Uterus (tissue), 4 donors: ENCODE measurements at places on chromosomes 2 and 18. TPM values are rescaled to one million over a fixed set of nuclear protein-coding genes. Genes with fewer than 3 reads are reported as not detected.

GRCh38 chr2:38586931-38587330, 15.8 kb downstream of the HNRNPLL start:
- H3K27ac ChIP-seq, result no peak overlapping the region
- no peaks in the 10 kb centered on the region for H3K36me3 ChIP-seq
- DNase-seq, result no peak
- no peaks in the 10 kb centered on the region for H3K4me1 ChIP-seq

DNA sequence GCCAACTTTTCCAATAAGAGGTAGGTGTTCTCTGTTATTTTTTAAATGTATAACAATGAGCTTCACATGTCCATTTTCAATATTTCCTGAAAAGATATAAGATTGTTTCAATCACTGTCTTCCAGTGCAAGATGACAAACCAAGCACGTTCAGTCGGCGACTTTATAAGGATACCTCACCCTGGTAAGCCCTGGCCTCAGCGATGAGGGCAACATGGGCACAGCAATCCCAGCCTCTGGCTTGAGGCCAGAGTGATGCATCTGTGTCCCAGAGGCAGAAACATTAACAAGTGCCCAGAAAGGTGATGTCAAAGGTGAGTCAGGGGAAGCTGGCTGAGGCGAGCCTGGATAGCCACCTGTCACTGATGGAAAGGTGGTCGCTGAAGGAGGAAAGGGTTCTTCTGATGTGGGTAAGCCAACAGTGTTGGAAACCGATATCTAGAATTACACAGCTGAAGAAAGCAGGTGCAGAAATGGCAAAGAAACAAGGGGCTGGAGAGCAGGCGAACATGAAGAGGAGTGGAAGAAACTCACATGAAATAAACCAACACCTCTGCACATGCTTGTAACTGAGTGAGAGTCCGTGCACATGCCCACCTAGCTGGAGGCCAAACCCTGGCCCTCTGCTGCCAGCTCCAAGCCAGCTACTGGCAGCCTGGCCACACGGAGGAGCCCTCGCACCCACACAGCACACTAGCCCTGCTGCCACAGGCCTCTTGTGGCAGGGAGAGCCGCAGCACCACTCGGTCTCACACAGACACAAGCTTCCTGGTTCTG, 65.5 kb downstream of the FBXO15 start:
- H3K4me3 ChIP-seq, result no peak overlapping the region

GRCh38 chr2:203014456-203015199, at the start of gene NBEAL1:
Gene NBEAL1, plus strand, starts transcription at chr2:203014875. Its CDS starts 1,510 bp downstream, at chr2:203016385.
- no peaks in the 10 kb centered on the region for H3K36me3 ChIP-seq
- H3K27ac ChIP-seq, result peak within 1 kb of the TSS; percentile 99
- DNase-seq, result peak; percentile 99
- H3K27me3 ChIP-seq, result no peaks in the 10 kb centered on the region
- H3K4me1 ChIP-seq, result no peaks in the 10 kb centered on the region

- H3K27ac ChIP-seq, result peak overlapping the region; percentile 27
- H3K4me1 ChIP-seq, result no peaks in the 10 kb centered on the region
Measured at GRCh38 chr18:5627776-5628511, 84.1 kb upstream of the EPB41L3 start.

DNA sequence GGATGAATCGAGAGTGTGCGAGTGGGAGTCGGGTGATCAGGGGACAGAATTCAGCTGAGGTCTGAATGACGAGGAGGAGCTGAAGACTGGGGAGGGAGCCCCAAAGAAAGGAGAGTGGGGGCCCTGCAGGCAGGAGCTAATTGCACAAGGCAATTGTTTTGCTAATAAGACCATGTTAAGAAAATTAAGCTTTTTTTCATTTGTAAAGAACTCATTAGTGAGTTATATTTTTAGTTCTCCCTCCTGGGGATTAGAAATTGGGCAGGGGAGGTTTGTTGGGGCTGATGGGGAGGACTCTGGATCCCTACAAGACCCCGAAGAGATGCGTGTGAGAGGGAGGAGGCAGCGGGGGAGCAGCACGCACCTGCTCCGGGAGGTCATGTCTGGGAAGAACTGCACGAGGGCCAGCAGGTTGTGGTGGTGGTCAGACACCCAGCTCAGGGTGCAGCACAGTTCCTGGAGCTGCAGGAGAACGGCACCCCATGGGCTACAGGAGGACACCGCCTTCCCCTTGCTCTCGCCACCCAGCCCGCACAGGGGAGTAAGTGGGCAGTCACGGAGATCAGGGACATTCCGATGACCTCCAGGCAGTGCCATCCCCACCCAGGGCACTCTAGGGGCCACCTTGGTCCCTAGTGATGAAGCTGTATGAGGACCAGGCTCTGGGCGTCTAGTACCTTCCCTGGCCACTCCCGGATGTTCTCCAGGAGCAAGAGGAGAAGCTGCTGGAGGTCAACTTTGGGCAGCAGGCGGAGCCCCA, 51.1 kb upstream of the SEMA4C start:
- no peaks in the 10 kb centered on the region for H3K4me1 ChIP-seq
- H3K27ac ChIP-seq, result no peak overlapping the region
- no peaks in the 10 kb centered on the region for H3K27me3 ChIP-seq
- H3K36me3 ChIP-seq, result no peaks in the 10 kb centered on the region
- DNase-seq, result no peak
- H3K4me3 ChIP-seq, result no peak overlapping the region

- DNase-seq, result no peak
- no peak overlapping the region for H3K27ac ChIP-seq
- no peaks in the 10 kb centered on the region for H3K27me3 ChIP-seq
- H3K36me3 ChIP-seq, result no peaks in the 10 kb centered on the region
Measured at GRCh38 chr18:59867337-59868104, 32.3 kb upstream of the PMAIP1 start.

FOXD4L1 gene
- total RNA-seq, result not detected

GRCh38 chr2:235955664-235956063, 212.5 kb downstream of the GBX2 start:
- no peak overlapping the region for H3K4me3 ChIP-seq
- H3K27me3 ChIP-seq, result no peaks in the 10 kb centered on the region
- H3K36me3 ChIP-seq, result no peaks in the 10 kb centered on the region
- H3K27ac ChIP-seq, result no peak overlapping the region

DNA sequence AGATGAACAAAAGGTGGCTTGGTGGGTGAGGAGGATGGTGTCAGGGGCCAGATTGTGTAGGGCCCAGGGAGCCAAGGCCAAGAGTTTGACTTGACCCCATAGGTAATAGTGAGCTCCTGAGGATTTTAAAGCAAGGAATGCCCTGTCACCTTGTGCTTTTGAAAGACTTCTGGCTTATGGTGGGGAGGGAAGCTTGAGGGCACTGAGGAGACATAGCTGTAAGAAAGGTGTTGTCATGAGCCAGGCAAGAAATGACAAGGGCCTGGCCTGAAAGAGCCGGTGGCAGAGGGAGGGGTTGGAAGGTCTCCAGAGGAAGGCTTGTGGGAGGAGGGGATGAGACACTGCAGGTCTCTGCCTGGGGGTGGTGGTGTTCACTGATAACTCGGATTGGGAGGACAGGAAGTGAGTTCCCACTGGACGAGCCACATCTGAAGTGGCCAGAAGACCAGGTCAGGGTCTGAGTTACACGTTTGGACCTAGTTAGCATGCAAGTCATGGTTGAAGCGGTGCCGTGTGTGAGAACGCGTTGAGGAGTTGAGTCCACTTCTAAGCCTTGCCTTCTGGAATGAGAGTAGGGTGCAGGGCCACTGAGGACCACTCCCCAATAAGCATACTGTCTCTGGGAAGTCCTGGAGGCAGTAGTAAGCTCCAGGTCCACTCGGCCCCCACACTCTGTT, 64.3 kb downstream of the TET3 start:
- H3K27me3 ChIP-seq, result no peaks in the 10 kb centered on the region
- DNase-seq, result no peak
- no peaks in the 10 kb centered on the region for H3K4me1 ChIP-seq
- no peak overlapping the region for H3K27ac ChIP-seq
- H3K4me3 ChIP-seq, result no peak overlapping the region

DNA sequence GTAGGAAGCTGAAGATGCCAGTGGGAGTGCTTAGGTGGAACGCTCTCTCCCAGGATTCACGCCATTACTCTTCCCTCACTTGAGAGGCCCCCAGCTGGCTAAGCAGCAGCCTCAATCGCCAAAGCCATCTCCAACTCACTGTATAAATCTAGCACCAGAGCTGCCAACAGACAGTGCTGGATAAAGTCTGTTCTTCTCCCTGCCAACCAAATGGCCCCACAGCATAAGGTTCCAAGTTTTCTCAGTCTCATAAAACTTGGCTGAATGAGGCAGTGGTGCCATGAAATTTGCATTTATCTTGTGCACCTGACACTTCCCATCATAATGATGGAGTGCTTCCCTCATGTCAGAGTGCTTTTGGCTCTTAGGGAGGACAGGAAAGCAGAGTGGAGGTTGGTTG, 428.2 kb upstream of the ETAA1 start:
- H3K4me1 ChIP-seq, result no peaks in the 10 kb centered on the region
- DNase-seq, result no peak
- no peaks in the 10 kb centered on the region for H3K27me3 ChIP-seq
- no peak overlapping the region for H3K27ac ChIP-seq
- no peak overlapping the region for H3K4me3 ChIP-seq
- no peaks in the 10 kb centered on the region for H3K36me3 ChIP-seq

DNA sequence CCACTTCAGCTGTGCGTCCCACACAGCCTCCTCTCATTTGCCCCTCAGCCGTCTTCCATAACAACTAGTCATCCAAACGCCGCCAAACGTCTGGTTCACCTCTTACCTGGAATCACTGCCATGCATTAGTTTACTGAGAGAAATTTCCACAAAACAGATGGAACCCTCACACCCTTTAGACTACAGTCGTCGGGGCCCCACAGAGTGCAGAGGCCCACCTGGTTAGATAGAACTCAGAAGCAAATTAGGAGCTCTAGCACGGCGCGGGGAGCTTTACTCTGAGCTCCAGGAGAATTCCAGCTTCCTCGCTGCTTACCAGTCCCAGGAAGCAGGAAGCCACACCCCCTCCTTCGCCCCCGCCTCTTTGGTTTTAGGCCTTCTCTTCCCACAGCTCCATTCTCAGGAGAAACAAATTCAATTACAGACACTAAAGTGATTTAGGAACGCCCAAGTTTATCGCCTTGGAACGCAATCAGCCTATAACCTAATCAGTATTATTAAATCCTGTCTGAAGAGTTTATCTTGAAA, 9.4 kb downstream of the RNU2-63P start:
- no peaks in the 10 kb centered on the region for H3K36me3 ChIP-seq
- H3K27ac ChIP-seq, result no peak overlapping the region
- DNase-seq, result no peak
- no peak overlapping the region for H3K4me3 ChIP-seq
- no peaks in the 10 kb centered on the region for H3K27me3 ChIP-seq

- DNase-seq, result no peak
- no peak overlapping the region for H3K4me3 ChIP-seq
- H3K36me3 ChIP-seq, result no peaks in the 10 kb centered on the region
- H3K4me1 ChIP-seq, result no peaks in the 10 kb centered on the region
Measured at GRCh38 chr2:231110551-231110950, 14.3 kb downstream of the HTR2B start.

- no peaks in the 10 kb centered on the region for H3K4me1 ChIP-seq
- H3K4me3 ChIP-seq, result no peak overlapping the region
- DNase-seq, result no peak
- no peaks in the 10 kb centered on the region for H3K27me3 ChIP-seq
Measured at GRCh38 chr2:150981826-150982225, 279.8 kb downstream of the RBM43 start.

- no peaks in the 10 kb centered on the region for H3K27me3 ChIP-seq
- H3K36me3 ChIP-seq, result no peaks in the 10 kb centered on the region
- H3K4me3 ChIP-seq, result no peak overlapping the region
- peak overlapping the region; percentile 62 for H3K27ac ChIP-seq
Measured at GRCh38 chr2:18435426-18436037, 124.9 kb downstream of the RDH14 start.

GRCh38 chr2:11525762-11526161, 8.1 kb upstream of the GREB1 start:
- no peaks in the 10 kb centered on the region for H3K36me3 ChIP-seq
- H3K27ac ChIP-seq, result peak overlapping the region; percentile 77
- H3K4me1 ChIP-seq, result peaks cover 7% of the 10 kb centered on the region
- no peak overlapping the region for H3K4me3 ChIP-seq
- DNase-seq, result no peak

GRCh38 chr2:129056309-129056958, 737.8 kb upstream of the HS6ST1 start:
- H3K27ac ChIP-seq, result no peak overlapping the region
- no peak overlapping the region for H3K4me3 ChIP-seq
- no peaks in the 10 kb centered on the region for H3K36me3 ChIP-seq
- H3K27me3 ChIP-seq, result no peaks in the 10 kb centered on the region
- DNase-seq, result no peak

- no peak overlapping the region for H3K4me3 ChIP-seq
- H3K27ac ChIP-seq, result no peak overlapping the region
- H3K27me3 ChIP-seq, result no peaks in the 10 kb centered on the region
- no peaks in the 10 kb centered on the region for H3K36me3 ChIP-seq
Measured at GRCh38 chr18:49344096-49344495, 116.3 kb downstream of the DYM start.

DNA sequence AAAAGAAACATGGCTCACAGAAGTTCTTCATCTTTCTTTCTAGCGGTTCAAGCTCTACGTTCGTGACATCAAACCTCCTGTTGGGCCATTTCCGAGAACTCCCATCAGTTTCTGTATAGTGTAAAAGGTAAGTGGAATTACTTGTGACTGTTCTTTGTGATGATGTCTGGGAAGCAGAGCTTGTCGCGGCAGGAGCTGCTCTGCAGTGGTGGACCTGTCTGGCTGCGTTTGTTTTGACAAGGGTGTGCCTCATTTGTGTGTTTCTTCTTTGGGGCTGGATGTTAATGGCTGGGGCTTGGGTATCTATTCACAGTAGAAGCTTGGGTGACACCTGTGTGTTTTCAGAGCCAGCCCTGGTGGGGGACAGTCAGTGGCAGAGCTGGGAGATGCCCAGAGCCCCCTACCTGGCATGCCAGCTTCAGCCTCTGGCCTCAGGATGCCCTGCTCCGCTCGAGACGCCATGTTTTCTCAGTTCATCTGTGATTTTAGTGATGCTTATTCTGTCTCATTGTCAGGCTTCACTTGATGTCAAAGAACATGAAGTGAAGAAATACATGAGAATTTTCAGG, 59.6 kb downstream of the LDLRAD4 start:
- H3K36me3 ChIP-seq, result no peaks in the 10 kb centered on the region
- DNase-seq, result no peak
- H3K4me3 ChIP-seq, result no peak overlapping the region
- no peaks in the 10 kb centered on the region for H3K27me3 ChIP-seq
- H3K27ac ChIP-seq, result no peak overlapping the region

- no peak for DNase-seq
- H3K27ac ChIP-seq, result no peak overlapping the region
- no peak overlapping the region for H3K4me3 ChIP-seq
- no peaks in the 10 kb centered on the region for H3K27me3 ChIP-seq
Measured at GRCh38 chr18:78558101-78558810, 421.4 kb upstream of the SALL3 start.
